ENCODE measurements at places on chromosomes 3 and 15.

DNA sequence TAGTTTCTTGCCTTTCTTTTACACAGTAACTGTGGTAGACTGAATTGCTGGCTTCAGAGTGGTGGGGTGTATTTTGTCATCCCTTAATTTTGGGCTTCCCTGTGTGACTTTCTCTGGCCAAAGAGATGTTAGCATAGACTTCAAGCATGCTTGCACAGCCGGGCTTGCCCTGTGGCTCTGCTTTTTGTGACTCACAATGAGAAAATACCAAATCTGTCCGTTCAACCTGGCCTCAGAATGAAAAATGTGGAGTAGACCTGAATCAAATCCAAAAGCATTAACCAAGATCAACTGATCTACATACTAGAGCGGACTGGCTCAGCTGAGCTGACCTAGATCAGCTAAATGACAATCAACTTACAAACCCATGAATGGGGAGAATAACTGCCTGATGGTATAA lies 51.4 kb downstream of the PLAAT1 start:
- DNase-seq = no peak

GRCh38 chr3:179726075-179726699 lies 73.3 kb downstream of the USP13 start:
- DNase-seq = no peak

DNA sequence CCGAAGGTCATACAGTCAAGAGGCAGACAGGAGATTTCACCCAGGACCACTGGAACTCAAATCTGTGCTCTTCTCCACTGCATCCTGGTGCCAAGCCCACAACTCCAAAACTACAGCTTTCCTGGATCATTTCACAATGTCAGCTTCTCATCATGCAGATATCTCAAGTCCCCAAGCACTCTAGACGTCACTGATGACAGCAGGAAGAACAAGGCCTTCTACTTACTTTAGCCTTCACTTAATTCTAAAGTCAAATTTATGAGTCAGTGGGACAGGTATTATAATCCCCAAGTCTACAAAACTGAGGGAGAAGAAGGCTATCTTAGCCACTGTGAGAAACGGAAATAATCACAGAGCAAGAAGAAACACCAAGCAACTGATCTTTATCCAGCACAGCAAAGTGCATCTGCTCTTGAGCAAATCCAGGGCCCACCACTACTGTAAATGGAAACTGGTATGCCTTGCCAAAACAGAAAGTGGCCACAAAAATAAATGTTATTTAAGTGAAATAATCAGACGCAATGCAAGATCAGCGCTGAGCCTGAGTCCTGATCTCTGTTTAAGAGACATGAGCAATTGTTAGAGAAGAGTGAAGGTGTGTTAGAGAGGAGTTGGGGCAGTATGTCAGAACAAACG lies 928 bp downstream of the RAD18 start:
- no peak for DNase-seq

DNA sequence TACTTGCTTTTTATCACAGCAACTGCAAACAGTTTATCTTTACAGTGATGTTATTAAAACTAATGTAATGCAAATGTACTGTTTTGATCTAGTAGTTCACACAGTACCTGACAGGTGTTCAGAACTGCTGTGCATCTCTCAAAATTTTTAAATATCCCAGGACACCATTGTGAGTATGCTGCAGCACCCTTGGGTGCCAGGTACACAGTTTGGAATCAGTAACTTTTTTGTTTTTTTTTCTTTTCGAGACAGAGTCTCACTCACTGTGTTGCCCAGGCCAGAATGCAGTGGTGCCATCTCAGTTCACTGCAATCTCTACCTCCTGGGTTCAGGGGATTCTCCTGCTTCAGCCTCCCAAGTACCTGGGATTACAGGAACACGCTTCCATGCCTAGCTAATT lies 3.0 kb downstream of the KNL1 start:
- no peak for DNase-seq

DNA sequence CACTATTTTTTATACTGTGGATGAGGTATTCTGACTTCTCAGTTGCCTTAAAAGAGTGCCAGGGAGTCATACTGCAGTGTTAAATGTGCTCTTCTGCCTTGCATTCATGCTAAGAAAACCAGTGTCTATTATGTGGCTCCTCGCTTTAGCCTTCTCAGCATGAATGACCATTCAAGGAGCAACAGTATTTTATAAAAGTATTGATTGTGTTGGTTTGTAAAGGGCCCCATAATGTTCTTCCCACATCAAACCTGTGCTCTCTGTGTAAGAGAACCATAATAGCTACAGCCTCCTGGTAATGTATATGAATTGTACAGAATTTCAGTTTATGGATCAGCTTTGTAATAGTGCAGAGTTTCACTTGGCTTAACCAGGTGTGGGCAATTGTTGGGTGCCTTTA lies 316.4 kb downstream of the CNTN4 start:
- DNase-seq = no peak

DNA sequence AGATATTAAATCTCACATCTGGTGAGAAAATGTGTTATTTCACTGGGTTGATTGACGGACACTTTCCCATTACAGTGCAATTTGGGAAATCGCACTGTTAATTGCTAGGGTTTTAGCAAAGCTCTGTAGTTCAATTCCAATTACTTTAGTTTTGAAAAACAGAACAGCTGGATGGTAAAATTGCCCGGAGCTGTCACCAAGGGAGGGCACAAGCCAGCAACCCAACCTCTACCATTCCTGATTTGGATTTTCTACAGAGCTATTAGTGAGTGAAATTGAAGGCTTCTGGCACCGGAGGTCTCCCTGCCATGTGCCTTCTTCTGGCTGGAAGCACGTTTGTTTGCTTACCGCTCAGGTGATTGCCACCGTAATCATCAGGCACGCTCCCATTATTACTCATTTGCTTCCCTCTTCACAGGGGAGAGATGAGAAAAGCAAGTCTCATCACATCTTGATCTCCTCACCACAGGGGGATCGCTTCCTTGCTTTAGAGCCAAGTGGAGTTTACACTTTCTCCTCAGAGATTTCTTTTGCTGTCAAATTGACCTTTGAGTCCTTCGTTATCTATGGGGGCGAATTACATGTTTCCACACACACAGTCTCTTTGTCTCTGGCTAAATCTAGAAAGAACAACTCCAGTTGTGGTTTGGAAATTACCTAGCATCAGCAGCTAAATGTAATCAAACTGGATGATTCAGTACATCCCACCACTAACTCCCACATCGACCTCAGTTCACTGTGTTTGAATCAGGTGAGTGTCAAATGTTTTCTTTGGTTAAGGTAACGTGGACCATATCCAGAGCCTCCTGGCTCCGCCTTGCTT lies 421.7 kb upstream of the GOLIM4 start:
- DNase-seq = peak; percentile 2

DNA sequence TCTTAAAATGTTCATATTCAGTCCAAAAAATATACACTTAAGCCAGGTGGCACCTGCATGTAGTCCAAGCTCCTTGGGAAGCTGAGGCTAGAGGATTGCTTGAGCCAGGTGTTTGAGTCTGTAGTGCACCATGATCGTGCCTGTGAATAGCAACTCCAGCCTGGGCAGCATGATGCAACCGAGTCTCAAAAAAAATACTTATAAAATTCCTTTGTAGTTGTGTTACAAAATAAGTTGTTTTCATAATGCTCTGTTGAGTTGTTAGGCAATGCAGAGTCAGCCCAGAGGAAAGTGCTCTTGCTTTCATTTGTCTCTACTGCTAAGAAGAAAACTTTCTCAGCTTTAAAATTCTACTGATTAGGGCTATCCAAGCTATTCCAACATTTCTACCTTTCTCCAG lies 442.8 kb upstream of the ARRDC4 start:
- DNase-seq = no peak

DNA sequence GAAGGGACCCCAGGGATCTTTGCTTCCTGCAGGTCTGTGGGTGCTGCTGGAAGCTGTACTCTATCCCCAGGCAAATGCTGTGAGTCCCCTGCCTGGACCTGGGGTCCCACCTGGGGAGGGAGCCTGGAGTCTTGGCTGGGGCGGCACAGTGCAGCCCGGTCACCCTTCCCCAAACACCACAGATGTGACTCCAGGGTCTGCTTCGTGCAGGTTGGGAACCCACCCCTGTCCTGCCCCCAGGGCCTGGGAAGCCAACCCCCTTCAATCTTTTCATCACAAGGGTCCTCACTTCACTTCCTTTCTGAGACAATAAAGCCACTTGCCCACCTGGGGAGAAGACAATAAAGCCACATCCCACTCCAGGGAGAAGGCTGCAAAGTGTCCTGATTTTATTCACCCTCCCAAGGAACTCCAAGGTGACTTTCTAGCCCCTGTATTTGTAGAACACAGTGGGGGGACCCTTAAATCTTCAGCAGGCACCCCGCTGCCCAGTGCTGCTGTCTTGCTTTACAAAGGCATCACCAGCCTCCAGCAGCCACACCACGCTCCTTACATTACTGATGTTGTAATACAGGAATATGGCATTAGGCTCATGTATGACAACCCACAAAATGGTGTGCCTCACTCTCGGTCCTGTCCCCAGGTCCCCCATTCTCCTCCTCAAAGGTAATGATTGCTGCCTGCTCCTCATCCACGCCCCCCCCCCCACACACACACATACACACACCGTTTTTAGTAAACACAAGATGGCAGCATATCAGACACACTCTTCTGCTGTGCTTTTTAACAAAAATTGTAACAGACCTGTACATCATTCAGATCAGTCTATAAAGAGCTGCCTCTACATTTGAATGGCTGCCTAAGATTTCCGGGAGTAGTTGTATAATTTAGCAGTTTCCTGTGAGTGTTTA lies 9.9 kb downstream of the C3orf22 start:
- DNase-seq = no peak

- DNase-seq = no peak
Observed at GRCh38 chr3:105626739-105627138, 242.1 kb downstream of the CBLB start.

DNA sequence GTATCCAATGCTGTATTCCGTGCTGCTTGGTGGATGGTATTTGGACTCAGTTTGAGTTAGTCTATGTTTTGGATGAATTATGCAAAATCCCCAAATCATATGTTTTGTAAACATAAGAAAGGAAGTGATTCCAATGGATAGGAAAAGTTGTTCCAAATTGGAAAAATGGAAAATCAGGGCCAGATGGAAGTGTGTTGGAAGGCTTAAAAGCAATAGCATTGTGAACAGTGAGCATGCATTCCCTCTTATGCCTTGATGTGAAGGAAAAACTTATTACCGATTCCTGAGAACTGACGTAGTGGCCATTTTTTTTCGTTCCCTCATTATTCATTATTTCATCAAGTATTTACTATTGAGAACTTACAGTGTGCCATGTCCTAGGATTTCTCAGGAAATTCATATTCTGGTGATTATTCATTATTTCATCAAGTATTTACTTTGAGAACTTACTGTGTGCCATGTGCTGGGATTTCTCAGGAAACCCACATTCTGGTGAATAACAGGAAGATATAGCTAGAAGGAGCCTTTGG lies 144.1 kb upstream of the TPRG1 start:
- DNase-seq = no peak

- DNase-seq = no peak
Observed at GRCh38 chr3:52099001-52099401, 42.6 kb upstream of the DUSP7 start.

DNA sequence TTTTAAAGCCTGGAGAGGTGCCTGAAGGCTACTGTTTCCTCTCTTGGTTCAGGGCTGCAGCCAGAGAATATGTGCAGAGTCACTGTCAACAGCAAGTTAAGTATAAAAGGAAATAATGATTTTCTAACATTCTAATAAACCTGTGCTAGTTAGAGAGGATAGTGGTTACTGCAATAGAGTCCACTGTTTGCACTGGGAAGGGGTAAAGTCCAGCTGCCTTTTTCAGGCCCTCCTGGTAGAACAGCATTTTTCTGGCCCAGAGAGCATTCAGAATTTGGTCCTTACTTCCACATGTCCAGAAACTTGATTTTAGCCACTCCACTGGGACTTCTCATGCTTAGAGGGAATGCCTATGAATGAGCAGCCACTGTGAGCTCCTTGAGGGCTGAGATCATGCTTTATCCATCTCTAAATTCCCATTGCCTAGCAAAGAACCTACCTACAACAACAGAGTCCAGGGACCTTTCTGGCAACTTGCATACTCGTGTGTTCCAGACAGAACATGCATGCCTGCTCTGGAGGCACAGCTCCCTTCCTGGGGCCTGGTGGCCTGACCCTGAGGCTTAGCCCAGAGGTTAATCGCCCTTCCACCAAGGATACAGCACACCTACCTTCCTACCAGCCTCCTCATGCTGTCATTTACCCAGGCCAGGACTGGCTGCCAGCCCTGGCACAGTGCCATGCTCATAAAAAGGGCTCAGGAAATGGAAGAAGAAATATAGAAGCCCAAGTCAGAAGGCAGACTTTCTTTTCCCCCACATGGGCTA lies 50.3 kb upstream of the ATP13A3 start:
- peak; percentile 84 for DNase-seq

DNA sequence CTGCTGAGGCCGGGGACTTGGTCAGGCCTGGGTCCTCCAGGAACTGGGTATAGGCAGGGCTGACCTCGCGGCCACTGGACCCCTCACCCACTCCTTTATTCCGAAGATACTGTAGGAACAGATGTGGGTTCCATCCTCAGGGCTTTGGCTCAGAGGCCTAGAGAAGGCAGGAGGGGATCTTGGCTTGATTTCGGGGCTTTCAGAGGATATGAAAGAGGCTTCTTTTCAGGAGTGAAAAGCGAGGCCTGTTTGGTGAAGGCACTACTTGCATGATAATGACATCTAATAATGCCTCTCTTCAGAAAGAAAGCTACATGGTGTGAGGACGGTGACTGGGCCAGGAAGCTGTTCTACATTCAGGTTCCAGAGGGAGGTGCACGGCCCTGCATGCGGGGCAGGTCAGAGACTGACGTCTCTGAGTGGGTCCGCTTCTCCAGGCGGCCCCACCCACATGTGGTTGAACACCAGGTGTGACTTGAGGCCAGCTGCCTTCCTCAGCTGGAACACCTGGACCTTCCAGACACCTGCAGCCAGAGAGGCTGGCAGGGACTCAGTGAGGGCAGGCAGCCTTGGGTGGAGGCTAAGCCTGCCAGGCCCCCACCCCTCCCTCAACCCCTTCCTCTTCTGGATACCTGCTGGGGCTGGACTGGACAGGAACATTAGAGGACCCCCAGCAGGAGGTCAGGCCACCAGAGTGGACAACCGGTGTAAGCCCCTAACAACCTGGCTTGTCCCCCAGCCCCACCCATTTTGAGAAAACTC lies 31.1 kb upstream of the HHATL start:
- no peak for DNase-seq

GRCh38 chr3:123595396-123596180 lies 10.7 kb upstream of the HACD2 start:
- DNase-seq = no peak

DNA sequence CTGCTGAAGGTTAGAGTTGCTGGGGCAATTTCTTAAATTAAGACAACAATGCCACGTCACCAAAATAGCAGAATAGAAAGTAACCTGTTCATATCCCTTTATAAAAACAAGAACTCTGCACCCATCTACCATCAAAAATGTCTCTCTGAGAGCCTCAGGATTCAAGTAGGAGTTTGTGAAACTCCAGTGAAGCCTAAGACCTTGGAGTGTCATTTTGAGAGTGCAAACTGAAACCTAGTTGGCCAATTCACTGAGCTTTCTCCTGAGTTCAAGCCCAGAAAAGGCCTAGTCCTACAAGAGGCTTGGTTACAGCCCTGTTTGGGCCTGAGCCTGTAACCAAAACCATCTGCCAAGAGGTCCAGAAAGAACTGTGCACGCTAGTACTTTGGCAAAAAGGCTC lies 335.1 kb downstream of the EFHB start:
- DNase-seq = no peak
